ENCODE measurements at places on chromosomes 3 and 15.
A peak's percentile ranks its signal among the peaks of the same experiment; 100 is the strongest.

- no peak for DNase-seq
Observed at GRCh38 chr3:18888819-18889218, 259.5 kb upstream of the KCNH8 start.

- no peak for DNase-seq
Observed at GRCh38 chr15:56808160-56808559, 74.9 kb upstream of the ZNF280D start.

DNA sequence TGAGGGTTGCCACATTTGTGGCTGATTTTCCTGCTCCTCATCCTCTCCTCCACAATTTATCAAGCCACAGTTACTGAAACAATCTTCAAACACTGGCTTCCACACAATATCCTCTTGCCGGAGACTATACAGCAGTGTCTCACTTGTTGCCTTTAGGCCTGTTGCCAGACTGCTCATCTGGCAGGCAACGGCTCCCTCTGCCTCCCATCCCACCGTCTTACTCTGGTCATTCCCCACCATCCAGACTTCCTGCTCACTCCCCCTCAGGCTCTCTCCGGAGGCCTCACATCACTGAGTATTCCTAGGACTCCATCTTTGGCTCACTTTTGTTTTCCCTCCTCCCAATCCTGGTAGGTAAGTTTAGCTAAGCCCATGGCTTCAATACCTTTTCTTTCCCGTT is 301.9 kb downstream of the IL20RB start:
- DNase-seq, result no peak

DNA sequence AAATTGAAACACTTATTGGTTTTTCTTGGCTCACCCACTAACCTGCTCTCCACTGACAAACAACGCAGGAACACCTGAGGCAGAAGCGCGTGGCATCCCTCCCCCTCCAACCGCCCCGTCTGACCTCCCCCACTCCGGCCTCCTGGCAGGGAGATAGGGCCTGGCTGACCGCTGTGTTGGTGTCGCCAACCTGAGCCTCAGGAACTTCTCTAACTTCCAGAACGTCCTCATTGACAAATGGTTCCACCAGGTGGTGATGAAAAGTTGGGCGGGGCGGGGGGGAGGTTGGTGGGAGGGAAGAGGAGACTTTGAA is 22.8 kb downstream of the IL17RD start:
- DNase-seq, result no peak

DNA sequence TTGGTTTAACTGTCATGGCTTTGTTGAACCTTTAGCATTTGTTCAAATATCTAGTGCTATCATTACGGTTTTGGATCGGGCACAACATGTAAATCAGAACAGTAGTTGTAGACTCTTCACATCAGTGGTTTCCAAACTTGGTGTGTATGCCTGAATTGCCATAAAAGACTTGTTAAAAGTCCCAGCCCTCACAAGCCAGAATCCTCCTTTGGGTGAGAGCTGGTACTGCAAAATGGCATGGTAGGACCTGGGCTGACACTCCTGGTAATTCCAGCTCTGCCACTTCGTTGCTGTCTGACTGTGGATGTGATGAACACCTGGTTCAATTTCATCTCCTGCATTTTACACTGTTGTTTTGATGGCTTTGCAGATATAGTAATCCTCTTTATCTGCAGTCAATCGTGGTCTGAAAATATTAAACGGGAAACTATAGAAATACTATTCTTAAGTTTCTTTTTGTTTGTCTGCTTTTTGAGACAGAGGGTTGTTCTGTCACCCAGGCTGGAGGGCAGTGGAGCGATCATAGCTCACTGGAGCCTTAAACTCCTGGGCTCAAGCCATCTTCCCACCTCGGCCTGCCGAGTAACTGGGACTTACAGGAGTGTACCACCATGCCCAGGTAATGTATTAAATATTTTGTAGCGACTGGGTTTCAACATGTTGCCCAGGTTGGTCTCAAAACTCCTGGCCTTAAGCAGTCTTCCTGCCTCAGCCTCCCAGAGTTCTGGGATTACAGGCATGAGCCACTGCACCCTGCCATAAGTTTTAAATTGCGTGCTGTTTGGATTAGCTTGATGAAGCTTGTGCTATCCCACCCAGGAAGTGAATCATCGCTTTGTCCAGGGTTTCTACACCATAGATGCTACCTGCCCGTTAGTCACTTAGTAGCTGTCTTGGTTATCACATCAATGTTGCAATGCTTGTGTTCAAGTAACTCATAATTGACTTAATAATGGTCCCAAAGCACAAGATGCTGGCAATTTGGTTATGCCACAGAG is 61.6 kb downstream of the RAB7A start:
- DNase-seq, result peak; percentile 17

DNA sequence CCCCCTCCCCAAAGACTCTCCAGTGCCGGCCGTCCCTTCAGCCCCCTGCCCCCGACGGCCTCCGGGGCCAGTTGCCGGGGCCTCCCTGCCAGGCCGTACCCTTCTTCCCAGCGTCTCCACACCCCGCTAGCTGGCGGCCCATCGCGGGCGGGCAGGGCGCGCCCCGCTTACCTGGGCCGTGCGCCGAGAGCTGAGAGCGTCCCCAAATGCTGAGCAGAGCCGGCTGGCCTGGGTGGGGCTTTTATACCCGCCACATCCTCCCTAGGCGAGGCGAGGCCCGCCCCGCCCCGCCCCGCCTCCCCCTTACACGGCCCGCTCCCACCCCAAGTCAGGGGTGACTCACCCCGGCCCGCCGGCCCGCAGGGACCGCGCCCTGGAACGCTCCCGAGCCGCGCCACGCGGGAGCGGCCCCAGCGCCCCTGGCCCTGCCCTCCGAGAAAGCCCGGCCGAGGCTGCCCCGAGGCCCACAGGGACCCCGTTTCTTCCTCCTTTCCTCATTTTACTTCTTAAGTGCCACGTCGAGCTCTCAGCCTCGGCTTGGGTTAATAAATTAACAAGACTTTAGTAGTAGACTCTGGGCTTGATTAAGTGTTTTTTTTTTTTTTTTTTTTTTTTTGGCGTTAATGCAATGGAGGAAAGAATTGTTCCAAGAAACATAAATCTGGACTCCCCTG is at the start of gene ANXA2:
TSS of gene ANXA2 (minus strand) at position 215 of the 674 bp plus-strand sequence. CDS start 11,911 bp downstream, outside the sequence.
- peak; percentile 80 for DNase-seq

- no peak for DNase-seq
Observed at GRCh38 chr3:124552224-124552623, 178.0 kb upstream of the UMPS start.

DNA sequence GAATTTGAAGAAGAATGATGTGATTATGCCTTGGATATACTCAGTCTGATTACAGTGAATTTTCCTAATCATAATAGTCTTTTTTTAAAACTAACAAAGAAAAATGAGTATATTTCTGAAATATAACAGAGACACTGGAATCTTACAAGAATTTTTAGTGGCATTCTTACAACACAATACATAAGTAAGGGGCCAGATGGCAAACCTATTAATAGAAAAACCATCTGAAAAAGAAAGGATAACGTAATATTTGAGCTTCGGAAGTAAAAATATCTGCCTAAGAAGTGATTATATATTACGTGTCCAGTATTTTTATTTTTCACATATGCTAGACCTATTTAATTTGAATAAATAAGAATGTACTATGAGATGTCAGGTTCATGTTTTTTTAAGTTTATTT is 452.8 kb downstream of the NAALADL2 start:
- no peak for DNase-seq

Measured in T follicular helper cell (primary cell).